ENCODE measurements at places on chromosomes 11 and 22. TPM values are rescaled to one million over a fixed set of nuclear protein-coding genes. Genes with fewer than 3 reads are reported as not detected.
A peak's percentile ranks its signal among the peaks of the same experiment; 100 is the strongest.

GRCh38 chr11:119626871-119627270, 102.1 kb downstream of the NECTIN1 start:
- peak; percentile 81 for DNase-seq

Gene STK33
- 3.8 TPM for total RNA-seq

DNA sequence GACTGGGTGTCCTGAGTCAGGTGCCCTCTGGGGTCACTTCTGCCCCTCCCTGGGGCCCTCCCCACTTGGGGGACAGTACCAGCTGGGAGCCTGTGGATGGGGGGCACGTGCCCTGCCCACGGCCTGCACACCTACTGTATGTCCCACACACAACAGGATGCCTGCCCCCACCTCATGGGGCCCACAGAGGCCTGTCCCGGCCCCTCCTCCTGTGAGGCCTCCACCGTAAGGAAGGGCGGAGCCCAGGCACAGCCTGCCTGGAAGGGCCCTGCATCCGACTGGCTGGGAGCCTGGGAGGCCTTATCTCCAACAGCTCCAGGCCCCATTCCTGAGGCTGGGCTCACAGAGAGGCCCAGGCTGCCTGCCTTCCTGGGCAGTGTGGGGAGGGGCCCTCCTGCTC, 47.8 kb downstream of the BRSK2 start:
- peak; percentile 38 for DNase-seq

DNA sequence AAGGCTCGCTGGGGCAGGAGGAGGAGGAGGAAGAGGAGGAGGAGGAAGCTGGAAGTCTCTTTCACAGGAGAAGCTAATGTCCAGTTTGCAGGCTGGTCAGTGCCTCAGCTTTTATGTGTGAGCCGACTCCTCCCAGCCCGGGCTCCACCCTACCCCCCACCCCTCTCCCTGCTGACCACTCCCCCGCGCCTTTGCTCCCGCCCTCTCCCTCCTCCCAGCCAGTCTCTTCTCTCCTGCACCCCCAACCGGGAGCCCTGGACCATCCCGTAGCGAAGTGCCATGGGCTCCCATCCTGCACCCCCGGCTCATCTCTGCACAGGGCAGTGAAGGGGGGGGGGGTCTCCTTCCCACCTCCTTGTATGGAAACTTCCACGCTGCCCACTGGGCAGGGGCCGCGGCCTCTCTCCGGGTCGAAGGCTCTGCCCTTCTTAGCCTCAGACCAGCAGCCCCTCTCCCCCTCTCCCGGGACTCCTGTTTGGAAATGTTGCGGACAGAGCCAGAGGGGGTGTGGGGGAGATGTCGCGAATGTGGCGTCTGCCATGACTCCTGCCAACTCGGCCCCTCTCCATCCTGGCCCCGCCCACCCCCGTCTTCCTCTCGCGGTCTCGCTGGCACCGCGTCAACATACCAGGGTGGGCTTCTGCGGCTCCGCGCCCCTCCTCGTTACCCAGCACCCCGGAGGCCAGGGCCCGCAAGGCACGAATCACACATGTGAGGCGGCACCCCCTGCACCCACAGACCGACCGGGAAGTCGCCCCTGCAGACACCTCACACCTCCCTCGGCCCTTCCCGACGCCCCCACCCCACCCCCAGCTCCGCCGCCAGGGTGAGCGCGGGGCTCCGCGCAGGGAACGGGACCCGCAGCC, 1.8 kb downstream of the IGF2 start:
- DNase-seq: peak; percentile 95

DNA sequence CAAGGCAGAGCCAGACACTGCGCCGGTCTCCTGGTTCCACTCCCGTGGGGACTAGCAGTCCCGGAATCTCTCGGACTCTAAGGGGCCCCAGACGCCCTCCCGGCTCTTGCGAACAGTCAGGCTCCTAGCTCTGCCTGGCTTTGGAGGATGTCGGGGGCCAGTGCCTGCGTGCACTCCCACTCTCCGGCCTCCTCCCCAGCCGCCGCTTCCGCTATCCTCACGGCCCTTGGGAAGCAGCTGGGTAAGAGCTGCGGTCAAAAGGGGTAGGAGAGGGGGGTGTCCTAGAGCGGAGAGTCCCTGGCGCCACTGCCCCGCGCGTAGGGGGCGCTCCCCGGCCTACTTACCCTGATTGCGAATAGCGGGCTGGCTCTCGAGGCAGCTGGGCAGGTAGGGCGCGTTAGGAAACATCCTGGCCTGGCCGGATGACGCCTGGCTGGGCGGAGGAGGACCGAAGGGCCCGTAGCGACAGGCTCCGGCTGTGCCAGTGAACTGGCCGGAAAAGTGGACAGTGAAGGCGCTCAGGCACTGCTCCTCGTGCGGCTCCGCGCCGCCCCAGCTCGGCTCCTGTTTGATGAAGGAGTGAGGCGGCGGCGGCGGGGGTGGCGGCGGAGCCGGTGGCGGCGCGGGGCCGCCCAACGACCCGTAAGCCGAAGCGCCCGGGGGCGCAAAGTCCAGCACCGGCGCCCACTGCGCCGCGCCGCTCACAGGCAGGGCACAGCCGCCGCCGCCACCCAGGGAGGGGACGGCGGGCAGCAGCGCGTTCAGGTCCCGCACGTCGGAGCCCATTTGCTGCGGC, 785 bp downstream of the WT1 start:
- no peak for DNase-seq
